Activated CD4-positive, alpha-beta T cell treated with anti-CD3 and anti-CD28 coated beads, Interleukin-2, amount 50 U/mL, for 4 hours (primary cell): ENCODE measurements at places on chromosomes 3 and 15.

DNA sequence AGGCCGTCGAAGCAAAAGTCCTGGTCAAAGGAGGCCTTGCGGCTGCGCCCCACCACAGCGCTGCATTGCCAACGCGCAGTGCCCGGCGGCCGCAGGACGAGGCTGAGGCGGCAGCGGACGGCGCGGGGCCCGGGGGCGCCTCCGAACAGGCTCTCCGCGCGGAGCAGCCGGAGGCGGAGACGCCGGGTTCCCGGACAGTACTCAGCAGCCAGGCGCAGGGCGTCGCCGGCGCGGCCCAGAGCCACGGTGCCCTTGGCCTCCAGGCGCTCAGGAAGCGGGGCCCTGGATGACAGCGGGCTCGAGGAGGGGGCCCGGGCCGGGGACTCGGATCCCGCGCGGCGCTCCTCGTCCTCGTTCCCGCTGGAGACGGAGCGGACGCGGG, 1.1 kb downstream of the C2CD4B start:
- DNase-seq = no peak

DNA sequence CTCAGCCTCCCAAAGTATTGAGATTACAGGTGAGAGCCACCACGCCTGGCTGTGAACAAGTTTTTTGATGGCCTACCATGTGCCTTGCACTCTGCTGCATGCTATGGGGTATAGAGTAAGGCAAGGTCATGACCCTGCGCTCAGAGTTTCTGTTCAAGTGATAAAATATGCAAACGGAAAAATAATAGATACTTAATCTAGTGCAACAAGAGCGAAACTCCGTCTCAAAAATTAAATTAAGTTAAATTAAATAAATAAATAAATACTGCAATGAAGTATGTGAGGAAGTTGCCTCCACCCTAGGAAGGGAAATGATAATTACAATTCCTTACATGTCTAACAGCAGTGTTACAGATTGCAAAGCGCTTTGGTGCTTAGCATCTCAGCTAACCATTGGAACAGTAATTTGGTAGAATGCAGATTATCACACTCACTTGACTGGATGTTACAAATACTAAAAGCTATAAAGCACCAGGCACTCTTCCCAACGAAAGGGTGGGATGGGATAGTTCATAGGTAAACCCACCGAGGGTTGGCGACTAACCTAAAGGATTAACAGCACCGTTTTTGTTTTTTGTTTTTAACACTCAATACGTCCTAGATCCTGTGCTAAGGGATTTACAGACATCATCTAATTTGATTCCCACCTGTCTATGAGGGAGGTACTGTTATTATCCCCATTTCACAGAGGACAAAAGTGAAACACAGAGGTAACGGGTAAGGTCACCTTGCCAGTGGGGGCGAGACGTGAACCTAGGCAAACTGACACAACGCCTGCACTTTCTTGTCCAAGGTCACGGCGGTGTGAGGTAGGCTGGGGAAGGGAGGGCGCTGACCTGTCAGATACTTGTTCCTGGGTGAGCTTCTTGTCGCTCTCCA, 793 bp upstream of the FANCD2 start:
- DNase-seq = no peak

GRCh38 chr15:73345658-73346057, 23.1 kb downstream of the HCN4 start:
- DNase-seq = no peak

DNA sequence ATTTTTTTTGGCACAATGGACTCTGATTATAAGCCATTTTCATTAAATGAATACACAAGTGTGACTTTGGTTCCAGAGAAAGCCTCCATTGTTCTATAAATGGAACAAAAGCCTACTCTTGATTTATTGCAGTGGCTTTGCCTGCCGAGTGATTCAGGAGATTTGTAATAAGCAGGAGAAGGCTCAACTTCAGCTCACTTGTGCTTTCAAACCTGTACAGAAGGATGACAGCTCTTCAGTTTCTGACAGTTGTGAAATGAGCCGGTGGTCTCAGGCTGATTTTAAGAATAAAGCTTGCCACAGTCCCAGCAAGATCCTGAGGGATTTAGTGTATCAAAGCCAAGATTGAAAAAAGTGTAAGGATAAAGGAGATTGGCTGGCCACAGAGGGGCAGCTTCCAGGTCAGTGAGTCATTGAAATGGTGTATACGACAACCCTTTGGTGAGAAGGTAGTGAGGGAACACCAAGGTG, 438.8 kb upstream of the TGFBR2 start:
- no peak for DNase-seq

DNA sequence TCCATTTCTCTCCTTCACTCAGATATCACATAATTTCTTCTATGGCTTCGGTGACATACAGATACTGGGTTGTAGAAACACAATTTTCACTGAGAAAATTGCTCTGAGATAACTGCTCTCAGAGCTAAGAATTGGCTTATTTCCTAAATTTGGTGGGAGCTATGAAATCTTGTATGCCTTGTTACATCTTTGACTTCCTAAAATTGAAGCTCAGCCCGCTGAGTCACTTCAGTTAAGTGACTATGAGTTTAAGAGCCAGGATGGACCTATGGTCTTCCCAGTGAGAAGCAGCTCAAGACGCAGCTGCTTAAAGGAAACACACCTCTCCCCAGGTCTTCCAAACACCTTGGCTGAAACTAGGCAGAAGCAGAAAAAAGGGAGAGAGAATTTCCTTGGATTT, 56.4 kb downstream of the EFHB start:
- no peak for DNase-seq

DNA sequence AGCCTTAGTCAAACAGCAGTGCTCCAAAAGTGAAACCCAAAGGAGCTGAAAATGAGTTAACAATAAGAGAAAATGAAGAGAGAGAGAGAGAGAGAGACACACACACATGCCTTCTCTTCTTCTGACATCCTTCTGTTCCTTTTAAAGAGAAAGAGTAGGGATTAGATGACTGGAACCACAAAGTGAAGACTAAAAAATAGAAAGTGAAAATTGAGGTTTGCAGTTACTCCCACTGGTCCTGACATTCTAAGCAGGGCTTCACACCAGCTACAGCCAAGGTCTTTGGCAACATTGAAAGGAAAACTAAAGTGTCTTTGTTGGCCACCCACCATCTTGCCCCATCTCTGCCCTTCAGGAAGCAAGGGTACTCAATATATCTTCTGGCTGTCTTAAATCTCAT, 59.2 kb downstream of the USP50 start:
- no peak for DNase-seq

GRCh38 chr15:89770041-89770440, 6.1 kb upstream of the MESP2 start:
- no peak for DNase-seq

GRCh38 chr15:33586786-33587697, 276.3 kb downstream of the RYR3 start:
- DNase-seq = no peak

DNA sequence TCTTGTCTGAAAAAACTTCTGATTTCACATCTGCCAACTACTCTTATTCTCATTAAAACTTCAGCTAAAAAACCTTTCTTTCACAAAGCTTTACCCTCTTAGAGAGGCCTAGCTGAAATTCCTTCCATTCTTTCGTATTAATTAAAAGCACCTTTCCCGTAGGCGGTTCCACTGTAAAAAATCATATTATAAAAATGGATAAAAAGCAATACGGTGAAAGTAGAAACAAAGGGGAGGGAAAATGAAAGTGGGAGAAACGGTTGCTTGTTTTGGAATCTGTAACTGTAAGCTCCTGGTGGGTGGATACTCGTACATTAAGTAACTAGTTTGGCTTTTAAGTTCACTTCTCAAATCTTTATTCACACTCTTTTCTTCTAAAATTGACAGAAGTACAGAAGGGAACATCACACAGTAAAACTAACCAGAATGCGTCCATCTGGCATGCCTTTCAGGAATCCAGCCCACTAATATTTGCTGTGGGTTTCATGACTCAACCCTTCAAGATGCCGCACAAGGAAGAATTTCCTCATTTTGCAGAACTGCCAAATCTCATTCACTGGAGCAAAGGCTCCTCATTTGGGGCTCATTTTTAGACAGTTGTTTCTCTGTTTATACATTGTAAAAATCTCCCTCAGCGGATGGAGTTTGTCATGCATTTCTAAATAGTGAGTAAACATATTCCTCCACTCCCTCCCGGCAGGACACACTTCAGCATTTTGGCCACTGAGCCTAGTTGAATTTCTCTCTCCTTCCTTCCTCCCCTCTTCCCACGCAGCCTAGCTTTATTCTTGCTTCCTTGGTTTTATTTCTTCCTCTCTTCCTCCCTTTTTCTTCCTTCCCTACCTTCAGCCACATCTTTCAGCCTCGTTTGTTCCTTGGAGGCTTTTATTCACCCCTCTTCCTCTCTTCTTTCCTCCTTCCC, 419.5 kb upstream of the NAALADL2 start:
- DNase-seq = no peak

- DNase-seq = no peak
Measured at GRCh38 chr3:171653701-171654100, 156.6 kb downstream of the PLD1 start.

DNA sequence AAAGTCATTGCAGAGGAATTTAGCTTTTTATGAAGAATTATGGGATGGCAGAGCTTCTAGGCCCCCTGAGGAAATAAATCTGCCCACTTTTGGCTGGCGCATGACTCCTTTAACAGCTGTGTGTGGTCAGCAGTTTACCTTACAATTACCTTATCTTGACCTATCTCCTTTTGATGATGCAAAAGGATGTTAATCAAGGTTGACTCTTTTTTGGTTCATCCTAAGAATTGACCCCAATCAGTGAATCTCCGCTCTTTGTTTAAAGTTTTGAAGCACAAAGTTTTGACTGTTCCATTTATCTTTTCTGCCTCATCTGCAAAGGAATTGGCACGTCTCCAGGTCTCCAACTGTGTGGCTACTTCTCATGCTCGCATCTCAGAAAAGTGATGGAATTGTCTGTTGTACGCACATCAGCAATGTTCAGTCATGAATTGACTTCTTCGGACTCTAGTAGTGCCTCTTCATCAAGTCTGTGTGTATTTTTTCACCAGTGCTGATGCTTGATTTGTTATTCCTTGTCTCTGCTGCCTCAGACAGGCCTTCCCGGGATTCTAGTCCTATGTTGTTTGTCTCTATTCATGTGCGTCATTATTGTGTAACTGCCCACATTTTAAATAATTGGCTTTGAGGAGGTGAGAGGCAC, 196.2 kb upstream of the CFAP20DC start:
- DNase-seq = no peak

- no peak for DNase-seq
Measured at GRCh38 chr3:185215873-185216606, 37.8 kb downstream of the EHHADH start.

- no peak for DNase-seq
Measured at GRCh38 chr3:144760831-144761230, 789.2 kb downstream of the DIPK2A start.

DNA sequence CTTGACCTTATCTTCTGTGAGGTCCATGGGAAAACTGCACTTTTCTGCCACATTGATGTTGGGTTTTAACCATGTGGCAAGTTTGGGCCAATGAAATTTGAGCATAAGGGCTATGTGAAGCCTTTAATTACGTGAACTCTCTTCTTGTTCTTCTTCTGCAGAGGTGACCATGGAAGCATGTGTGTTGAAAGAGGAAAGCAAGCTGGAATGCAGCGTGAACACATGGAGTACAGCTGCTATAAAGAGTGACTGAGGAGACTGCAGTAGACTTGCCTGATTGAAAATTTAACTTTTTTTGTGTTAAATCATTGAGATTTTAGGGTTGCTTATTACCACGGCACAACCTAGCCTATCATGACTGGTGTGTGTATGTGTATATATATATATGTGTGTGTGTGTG, 347.3 kb downstream of the ZIC1 start:
- DNase-seq = no peak

DNA sequence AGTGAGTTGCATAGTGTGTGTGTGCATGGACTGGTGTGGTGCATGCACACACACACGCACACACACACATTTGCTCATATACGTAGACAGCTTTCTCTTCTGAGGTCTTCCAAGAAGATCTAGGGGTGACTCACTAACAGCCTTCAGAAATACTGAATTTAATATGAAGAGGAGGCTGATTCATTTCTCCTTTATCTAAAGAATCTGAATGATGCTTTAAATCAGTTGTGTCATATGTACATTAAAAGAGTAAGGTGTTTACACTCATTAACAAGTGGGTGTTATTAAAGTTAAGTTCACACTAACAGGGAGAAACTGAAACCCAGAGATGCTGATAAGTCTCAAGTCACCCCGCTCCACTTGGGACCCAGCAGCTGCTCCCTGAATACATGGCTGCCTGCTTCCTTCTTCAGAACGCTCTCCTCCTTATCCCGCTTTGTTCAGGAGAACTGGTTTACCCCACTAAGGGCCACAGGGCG, 22.0 kb downstream of the TMPRSS7 start:
- DNase-seq = no peak

GRCh38 chr3:48361928-48362327, 10.1 kb upstream of the FBXW12 start:
- no peak for DNase-seq

DNA sequence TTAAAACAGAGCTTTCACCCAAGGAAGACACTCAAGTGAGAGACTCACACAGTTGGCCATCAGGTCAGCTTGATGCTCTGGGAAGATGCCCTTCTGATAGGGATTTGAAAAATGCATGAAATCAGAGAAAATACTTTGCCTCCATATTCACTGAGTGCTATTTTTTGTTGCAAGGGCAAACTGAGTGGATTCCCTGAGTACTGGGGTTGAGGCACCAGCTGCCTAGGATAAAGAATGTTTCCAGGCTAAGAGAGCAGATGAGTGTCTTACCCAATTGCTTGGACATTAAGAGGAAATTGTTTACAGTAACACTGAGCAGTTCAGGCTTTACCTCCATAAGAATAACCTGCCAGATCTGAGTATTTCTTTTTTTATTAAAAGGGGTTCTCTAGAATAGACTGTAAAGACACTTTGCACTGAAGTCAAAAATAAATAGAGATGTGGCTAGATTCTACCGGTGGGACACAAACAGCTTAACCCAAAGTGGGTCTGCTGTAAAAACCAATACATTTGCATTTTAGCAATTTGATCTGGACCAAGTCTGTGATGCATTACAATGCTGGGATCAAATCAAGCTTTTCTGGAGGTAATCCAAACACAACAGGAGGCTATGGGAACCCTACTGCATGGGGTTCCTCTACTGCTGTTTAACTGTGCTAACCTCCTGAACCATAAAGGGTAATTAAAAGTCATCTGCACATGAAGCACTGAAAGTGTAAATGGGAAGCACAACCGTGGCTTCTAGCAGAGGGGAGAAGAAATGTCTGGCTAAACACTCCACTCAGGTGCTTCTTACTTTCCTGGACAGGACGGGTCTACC, 238.8 kb upstream of the WNT5A start:
- DNase-seq = no peak

DNA sequence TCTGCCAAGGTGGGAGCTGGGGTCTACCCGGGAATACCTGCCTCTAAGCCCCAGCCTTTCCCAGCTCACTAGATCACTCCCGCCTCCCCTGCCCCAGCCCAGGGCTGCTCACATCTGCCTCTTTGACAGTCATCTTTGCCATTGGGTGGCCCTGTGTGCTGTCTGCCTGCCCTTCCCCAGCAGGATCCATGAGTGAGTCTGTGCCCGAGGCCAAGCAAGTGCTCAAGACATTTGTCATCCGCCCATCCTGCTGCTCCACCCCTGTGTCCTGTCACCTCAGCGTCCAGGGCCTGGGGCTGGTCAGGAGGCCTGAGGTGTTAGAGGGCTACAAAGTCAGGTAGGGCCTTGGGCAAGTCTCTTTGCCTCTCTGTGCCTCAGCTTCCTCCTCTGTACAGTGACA, 89.4 kb downstream of the LSM3 start:
- DNase-seq = no peak

- no peak for DNase-seq
Measured at GRCh38 chr3:151789853-151790463, 24.0 kb upstream of the AADAC start.

- DNase-seq = no peak
Measured at GRCh38 chr15:73931441-73931840, 5.2 kb downstream of the LOXL1 start.
